ENCODE measurements at places on chromosomes 2 and 18. TPM values are rescaled to one million over a fixed set of nuclear protein-coding genes. Genes with fewer than 3 reads are reported as not detected.

GRCh38 chr2:152766928-152767327 lies 48.5 kb downstream of the ARL6IP6 start:
- no peak for DNase-seq

Gene CCDC74B
- total RNA-seq = 45.0 TPM

Gene SRD5A2
- 0.04 TPM for total RNA-seq

GRCh38 chr18:21741562-21742314 lies 1.1 kb downstream of the MIB1 start:
- DNase-seq = peak; percentile 69

- DNase-seq = no peak
Observed at GRCh38 chr2:84711651-84712050, 169.2 kb downstream of the TRABD2A start.

DNA sequence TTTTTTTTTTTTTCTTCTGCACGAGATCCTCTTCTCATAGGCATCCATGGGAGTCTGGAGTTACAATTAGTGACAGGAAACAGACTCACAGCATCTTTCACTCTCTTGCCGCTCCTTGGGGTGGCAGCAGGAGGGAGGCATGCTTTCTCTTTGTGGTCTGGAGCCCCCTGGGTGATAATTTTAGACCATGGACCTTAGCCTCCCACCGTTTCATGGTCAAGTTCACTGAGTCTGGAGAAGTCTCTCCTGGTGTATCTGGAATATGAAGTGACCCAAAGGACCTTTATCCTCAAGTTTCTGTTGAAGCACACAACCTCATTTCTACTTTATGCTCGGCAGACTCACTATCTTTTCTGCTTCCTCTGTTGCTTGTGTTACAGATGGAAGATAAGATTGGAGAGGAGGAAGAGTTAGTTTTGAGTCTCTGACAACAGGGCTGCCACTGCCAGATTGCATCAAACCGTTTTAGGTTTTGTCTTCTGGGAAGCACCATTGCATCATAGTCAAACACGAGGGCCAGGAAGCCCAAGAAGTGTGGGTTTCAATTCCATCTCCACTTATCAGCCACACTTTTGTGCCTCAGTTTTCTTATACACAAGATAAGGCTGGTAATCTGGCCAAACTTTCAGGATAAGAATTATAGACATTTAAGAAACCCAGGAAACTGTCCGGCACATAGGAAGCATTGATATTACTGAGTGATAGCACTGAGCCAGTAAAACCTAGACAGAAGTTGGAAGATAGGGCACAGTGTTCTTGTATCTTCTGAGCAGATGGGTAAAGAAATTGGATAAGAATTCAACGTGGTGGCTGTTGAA lies 62.3 kb downstream of the ADCYAP1 start:
- DNase-seq = no peak

Gene NCKAP5
- not detected for total RNA-seq

DNA sequence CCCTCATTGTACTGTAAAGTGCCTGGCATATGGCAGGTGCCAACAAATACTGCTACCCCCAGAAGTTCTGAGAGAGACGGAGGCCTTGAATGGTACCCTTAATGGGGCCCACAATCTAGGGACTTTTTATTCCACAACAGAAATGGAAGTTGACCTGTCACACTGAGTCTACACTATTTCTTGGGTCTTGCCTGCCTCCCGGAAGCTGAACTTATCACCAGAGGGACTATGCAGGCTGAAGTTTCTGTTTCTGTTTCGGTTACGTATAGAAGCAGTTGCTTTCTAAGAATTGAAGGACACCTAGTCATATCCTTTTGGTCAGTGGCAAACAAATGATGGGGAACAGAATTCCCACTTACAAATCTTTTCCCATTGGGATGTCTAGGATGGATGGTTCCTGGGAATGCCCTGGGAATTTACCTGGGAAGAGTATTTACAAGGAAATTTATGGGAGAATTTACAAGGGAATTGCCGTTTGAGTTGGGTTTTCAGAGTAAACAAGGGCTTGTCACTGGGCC lies 74.2 kb downstream of the HS1BP3 start:
- DNase-seq = peak; percentile 68

Gene LYPD6
- total RNA-seq = not detected

- DNase-seq = no peak
Observed at GRCh38 chr2:218404351-218405085, 4.8 kb downstream of the CTDSP1 start.

DNA sequence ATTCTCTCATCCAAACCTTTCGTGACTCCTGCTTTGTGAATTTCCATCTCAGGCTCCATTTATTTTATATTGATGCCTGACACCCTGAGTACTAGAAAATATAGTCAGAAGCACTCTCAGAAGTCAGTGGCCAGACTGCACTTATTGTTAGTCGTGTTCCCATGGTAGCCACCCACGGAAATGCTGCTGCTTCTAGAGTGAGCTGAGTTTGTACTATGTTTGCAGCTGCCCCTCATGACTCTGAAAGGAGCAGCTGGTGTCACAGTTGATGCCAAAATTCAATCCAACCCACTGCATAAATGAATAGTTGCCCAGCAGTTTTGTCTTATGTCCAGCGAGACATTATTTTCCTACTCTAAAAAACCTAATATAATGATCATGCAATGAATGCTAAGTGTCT lies 265.2 kb upstream of the SPHKAP start:
- peak; percentile 56 for DNase-seq

DNA sequence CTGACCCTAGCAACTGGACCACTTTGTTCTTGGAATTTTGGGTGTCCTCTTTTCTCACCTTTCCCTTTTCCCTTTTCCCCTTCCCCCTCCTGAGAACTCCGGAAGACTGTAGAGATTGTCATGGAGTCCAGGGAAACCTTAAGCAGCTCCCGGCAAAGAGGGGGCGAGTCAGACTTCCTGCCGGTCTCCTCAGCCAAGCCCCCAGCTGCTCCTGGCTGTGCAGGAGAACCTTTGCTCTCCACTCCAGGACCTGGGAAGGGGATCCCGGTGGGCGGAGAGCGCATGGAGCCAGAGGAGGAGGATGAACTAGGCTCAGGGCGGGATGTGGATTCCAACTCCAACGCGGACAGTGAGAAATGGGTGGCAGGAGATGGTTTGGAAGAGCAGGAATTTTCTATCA lies 20.5 kb downstream of the SETBP1 start:
- DNase-seq = no peak

Gene CREG2
- not detected for total RNA-seq

Gene KIF3C
- total RNA-seq = 0.90 TPM

GRCh38 chr2:216023055-216023648 lies 9.8 kb upstream of the MREG start:
- DNase-seq = peak; percentile 72

GRCh38 chr2:27833931-27834330 lies 56.3 kb downstream of the RBKS start:
- no peak for DNase-seq

DNA sequence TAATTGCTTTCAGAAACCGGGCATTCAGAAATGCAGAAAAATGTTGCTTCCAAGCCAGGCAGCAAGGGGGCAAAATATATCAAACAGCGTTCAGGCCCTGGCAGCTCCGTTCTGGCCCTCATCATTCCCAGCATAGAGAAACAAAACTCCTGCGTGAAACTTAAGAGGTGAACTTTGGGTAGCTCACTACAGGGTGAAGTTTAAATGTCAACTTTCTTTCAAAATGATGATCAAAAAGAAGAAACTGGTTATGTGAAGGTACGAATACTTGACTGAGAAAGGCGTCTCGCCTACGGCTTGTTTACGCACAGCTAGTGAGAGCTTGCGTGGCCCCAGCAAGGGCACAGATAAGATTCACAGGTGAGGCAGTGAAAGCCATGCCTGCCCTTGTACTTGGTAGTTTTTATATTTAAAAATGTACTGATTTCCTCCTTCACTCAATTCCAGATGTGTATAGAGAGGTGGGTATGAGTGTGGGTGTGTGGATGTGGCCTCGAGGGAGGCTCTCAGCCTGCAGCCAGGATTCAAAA lies 127.5 kb downstream of the NFATC1 start:
- peak; percentile 74 for DNase-seq

DNA sequence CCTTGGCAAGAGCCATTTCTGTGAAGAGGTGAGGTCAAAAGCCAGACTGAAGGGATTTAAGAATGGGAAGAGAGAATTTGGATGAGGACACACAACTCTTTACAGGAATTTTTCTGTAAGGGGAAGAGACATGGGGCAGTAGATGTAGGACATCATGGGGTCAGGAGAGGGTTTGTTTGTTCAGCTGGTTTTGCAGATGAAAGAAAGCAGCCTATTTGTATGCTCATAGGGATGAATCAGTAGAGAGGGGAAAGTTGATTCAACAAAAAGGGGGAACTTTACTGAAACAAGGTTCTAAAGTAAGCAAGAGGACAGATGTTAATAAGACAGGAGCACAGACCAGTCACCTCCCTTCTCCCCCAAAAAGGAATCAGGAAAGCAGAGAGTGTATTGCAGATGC lies 11.2 kb downstream of the SCG2 start:
- DNase-seq = no peak

Gene DNAH7
- total RNA-seq = 0.14 TPM

GRCh38 chr2:176583607-176584006 lies 314.4 kb downstream of the MTX2 start:
- no peak for DNase-seq

Gene SP9
- not detected for total RNA-seq

DNA sequence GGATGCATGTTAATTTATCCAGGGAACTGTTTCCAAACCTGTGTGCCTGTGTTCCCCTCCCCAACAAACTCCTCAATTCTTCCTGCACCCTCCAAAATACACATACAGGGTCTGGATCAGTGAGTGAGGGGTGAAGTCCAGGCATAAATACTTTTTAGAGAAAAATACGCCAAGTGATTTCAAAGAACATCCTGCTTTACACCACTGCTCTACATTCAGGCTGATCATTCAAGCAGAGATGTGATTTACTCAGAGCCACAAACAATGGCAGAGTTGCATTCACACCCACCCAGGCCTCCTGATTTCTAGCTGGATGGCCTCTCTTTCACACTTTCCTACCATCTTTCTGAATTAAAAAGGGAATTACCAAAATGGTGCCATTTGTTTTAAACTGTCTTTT lies 289.5 kb upstream of the SLC14A2 start:
- no peak for DNase-seq

Gene ADAM23
- not detected for total RNA-seq

Gene OR6B2
- not detected for total RNA-seq

- no peak for DNase-seq
Observed at GRCh38 chr2:68283419-68283812, 31.1 kb upstream of the PPP3R1 start.

DNA sequence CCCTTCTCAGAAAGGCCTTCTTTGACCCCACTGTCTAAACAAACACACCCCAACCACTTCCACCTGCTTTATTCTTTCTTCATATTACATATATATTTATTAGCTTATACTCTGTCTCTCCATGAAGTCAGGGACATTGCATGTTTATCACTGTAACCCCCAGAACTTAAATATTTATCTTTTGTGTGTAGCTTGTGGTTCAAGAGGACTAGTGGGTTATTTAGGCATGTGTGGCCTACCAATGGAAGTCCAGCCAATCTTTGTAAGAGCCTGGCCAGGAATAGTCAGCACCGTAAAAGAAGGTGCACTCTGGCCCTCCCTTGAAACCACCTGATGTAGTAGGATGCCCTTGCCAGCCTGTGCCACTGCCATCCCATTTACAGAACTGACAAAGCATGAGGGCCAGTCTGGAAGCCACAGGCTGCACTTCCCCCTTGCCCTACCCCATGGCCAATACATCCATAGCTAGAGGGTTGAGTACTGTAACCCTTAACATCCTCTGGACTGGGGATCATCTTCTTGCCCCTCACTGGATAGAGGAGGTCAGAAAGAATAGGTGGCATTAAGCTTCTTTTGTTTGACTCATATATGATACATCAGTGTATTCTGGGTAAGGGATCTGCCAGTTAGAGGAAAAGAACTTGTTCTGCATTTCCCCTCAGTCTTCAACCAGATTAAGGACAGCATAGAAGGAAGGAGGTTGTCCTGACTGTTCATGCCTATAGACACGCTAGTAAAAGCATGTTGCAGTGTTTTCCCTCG lies 4.9 kb downstream of the NEMP2 start:
- no peak for DNase-seq

GRCh38 chr18:2857491-2858131 lies 10.8 kb downstream of the EMILIN2 start:
- DNase-seq = no peak

DNA sequence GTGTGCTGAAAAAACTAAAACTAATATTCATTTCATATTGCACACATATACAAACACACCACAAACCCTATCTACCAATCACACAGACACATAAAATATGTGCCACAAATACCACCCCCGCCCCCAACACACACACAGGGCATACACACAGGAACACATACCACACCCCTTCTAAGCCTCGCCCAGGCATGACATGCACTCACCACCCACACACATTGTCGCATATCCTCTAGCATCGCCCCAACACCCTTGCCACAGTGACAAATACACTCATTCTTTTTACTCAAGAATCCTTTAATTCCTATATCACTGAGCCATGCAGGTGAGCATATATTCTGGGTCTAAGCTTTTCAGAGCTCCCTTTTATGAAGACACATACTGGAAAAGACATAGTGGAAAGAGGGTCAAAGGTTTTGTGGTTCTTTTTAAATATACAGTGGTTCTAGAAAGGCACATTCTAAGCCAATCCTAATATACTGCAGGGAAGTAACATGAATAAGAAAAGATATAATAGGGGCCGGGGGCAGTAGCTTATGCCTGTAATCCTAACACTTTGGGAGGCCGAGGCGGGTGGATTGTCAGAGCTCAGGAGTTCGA lies 24.5 kb upstream of the LCLAT1 start:
- no peak for DNase-seq

- no peak for DNase-seq
Observed at GRCh38 chr18:8797206-8797605, 91.8 kb downstream of the MTCL1 start.

Gene KCMF1
- total RNA-seq = 80.7 TPM
